ENCODE measurements at places on chromosomes 3 and 15.
A peak's percentile ranks its signal among the peaks of the same experiment; 100 is the strongest.

- no peak for DNase-seq
Observed at GRCh38 chr3:66666362-66666761, 165.5 kb upstream of the LRIG1 start.

DNA sequence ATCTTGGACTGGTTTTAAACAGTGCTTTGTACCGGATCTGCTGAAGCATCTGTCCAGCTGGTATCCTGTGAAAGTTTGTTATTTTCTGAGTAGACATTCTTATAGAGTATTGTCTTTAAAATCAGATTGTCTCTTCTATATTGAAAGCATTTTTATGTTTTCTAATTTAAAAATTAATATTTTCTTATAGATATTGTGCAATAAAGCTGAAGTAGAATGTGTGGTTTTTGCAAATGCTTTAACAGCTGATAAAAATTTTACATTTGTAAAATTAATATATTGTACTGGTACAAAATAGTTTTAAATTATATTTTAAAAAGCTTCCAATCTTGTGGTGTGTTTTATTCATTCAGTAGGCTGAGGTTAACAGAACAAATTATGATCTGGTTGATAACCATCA, 31.9 kb downstream of the SGO1 start:
- DNase-seq = no peak

DNA sequence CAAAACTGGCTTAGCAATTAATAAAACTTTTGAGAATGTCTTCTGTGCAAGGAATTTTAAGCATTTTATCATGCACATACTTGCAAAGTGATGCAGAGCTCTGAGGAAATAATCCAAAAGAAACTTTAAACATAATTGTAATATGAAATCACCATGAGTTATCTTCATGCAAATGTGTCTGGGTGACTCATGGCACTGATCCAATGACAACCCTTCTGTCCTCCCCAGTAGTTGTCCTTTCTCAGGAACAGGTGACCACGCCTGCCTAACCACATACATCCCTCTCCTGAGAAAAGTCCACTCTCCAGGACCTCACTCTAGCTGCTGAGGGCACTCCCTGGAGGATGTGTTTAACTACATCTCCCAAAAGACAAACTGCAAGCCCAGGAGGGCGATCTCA, 530.6 kb upstream of the IL12A start:
- DNase-seq = no peak

GRCh38 chr3:44419923-44420650, 57.4 kb downstream of the ZNF445 start:
- no peak for DNase-seq

GRCh38 chr3:187828579-187829452, 83.5 kb upstream of the BCL6 start:
- DNase-seq = no peak

- DNase-seq = no peak
Observed at GRCh38 chr15:33044598-33044997, 149.9 kb downstream of the FMN1 start.

- DNase-seq = no peak
Observed at GRCh38 chr3:86379280-86379679, 611.7 kb downstream of the VGLL3 start.

DNA sequence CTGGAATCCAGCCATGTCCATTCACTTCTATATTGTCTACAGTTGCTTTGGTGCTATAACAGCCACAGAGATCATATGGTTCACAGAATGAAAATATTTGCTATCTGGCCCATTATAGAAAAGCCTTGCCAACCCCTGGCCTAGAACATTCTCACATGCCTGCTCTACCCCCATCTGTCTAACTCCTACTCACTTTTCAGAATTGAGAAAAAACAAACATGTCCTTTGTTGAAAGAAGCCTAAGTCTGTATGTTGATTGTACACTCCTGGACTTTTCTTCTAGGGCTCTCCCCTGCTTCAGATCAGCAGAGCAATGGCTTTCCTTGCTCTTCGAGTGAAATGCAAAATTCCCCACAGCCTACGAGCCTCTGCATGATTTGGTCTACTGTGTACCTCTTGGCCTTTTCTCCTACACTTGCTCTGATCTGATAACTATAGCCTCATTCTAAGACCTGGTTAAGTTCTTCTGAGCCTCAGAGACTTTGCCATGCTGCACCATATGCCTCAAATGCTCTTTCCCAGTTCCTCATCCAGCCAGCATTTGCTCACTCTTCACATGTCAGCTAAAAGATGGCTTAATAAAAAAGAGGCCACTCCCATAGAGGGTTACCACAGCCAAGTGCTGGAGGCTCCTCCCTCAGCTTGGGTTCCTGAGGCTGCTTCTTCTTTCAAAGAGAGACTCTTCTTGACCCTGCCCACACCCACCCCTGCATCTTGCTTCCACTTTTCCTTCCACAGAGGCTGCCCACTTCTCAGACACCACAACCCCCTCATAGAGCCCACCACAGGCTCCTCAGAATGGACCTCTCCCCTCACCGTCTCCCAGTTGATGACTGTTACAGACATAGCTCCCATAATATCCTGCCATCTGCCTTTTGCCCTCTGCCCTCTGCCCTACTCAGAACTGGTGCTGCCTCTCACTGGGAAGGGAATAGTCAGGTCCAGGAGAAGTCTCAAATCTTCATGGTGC, 22.9 kb upstream of the DCLK3 start:
- peak; percentile 56 for DNase-seq

- DNase-seq = peak; percentile 2
Observed at GRCh38 chr3:21330293-21330692, 420.7 kb downstream of the ZNF385D start.

DNA sequence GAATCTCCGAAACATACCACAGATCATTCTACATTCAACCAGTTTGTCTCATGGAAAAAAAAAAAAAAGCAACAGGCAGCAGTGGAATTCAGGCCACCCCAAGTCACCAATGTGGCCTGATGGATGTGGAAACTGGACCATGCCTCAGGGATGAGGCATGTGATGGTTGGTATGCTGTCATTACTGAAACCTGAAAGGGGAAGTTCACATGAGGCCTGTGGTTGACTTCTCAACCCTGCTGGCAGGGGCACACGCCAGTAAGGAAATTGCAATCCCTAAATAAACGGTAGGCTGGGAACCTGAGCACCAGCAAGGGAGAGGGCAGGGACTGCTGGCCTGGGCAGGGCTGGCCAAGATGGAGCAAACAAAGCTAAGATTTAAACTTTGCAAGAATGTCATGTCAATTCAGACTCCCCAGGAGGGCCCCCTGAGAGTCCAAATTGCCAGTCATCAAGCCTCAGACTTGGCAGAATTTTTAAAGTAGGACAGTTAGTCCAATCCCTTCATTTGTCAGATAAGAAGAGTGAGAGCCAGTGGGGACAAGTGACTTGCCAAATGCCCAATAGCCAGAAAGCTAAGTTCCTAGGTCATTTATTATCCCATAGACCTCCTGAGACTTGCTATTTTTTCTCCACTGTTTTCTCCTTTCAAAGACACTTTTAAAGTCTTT, 310.4 kb downstream of the ERC2 start:
- peak; percentile 90 for DNase-seq

DNA sequence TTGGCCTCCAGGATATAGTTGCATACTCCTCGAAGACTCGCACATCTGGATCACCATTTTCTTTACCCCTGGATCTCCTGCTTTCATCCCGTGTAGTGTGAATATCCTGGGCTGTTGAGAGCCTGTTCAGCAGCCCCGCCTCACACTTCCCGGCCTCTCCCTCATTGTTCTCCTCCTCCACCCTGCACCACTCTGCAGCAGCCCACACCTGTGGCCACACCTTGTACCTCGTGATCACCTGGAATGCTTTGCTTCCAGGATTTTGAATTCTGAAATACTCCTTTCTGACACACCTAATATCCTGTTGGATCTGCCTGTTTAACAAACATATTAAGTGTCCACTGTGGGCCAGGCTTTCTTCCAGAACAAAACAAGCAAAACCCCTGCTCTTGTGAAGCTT, 14.4 kb downstream of the ABHD17C start:
- DNase-seq = no peak

- no peak for DNase-seq
Observed at GRCh38 chr3:133361435-133361834, 38.4 kb upstream of the BFSP2 start.

DNA sequence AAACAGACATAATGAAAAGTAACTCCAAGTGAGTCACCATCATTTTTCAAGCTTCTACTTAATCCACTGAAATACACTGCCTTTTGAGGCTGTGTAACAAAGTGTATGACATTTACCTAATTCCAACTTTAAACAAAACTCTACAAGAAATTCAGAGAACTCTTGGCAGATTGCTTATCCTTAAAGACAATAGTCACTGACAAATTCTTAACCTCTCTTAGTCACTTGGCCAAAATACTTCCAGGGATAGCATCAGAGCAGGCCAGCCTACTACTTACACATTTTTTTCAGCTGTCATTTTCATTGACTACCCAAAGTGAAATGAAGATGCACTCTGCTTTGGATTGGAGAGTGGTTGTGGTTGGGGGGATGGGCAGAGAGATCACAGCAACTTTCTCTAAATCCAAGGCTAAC, 3.6 kb downstream of the WWTR1 start:
- DNase-seq = no peak

- no peak for DNase-seq
Observed at GRCh38 chr15:26013981-26014380, 150.9 kb upstream of the ATP10A start.

GRCh38 chr15:97443101-97443500, 517.4 kb upstream of the ARRDC4 start:
- no peak for DNase-seq

- DNase-seq = no peak
Observed at GRCh38 chr3:101972430-101973162, 123.3 kb downstream of the NFKBIZ start.

DNA sequence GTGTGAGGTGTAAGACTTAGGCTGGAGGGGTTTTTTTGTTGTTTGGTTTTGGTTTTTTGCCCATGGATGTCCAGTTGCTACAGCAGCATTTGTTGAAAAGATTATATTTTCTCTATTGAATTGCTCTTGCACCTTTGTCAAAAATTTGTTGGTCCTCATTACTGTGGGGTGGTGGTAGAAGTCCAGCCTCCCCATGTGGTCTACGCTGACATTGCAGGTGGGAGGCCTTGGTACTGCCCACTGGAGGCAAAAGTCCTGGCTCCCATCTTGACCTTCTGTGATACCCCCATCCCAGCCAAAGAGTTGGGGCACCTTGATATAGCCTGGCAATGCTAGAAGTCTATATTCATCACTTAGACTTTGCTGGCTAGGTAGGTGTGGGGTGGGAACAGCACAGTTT, 5.4 kb upstream of the RAB6B start:
- DNase-seq = peak; percentile 45

DNA sequence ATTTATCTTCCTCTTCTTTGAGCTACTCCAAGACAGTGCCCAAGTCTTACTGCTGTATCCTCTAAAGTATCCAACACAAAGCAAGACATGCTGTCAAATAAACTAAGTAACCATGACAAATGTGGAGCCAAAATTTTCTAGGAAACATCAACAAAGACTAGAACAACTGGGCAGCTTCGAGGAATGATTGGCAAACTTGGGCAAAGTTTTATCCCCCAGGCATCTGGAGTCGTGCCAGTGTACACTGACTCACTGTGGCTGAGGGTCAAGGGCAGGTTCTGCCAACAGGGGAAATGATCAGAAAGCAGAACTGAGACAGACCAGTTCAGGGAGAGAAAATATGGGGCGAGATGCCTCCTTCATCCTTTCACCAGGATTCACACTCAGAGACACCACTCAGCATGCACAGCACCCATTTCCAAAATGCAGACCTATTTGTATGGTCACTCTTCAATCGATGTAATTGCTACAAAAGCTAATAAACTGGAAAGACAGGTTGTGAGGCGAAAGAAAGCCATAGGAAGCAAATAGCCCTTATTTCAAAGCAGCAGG, 65.8 kb downstream of the MB21D2 start:
- peak; percentile 39 for DNase-seq

GRCh38 chr3:194301730-194302129, 49.4 kb downstream of the CPN2 start:
- peak; percentile 32 for DNase-seq

- no peak for DNase-seq
Observed at GRCh38 chr15:74621546-74621920, 5.9 kb downstream of the CLK3 start.

DNA sequence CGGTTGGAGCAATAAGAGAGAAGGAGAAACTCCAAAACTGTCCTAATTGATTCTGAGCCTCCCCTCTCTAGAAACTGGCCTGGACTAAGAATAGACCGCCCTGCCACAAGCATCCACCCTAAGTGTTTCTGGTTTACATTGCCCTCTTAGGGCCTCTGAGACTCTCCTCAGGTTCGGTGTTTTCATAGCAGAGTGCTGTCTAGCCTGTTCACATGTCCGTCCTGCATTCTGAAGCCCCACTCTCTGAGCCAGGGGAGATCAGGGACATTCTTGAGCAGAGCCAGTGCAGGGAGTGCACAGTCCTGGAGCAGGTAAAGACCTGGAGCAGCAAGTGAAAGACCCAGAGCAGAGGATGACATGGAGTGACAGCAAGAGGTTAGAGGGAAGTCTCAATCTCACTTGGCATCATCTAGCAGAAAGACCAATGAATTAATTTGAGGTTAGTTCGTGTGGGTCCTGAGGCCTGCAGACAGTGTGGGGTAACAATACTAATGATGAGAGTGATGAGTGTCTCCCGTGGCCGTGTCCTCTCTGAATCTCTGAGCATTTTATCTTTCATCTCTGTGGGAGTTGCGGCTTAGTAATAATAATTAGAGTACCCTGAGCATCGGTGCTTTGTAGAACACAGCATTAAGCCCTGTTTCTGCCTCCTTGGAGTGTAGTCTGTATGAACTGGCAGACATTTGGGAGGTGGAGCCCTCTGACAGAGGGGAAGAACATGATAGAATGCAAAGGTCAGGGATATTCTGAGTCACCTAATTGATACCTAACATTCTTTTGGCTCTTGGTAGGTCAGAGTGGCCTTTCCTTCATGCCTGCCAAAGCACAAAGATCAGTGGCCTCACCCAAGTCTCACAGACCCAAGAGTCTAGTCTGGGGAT, 24.6 kb downstream of the MAPKBP1 start:
- DNase-seq = no peak

DNA sequence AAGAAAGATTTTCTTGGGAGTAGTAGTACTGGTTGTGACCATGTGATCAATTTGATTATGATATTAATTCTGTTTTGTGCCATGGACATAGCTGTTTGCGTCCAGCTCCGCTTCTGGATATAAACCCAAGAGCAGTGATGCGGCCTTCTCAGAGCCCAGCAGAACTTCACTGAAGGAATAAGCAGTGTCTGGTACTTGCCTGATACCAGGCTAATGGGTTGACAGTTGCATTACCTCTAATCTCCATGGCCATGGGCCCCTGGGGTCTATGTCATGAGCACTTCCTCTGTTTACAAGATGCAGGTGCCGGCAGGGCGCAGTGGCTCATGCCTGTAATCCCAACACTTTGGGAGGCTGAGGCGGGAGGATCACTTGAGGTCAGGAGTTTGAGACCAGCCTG, 36.3 kb upstream of the RAB6B start:
- no peak for DNase-seq

DNA sequence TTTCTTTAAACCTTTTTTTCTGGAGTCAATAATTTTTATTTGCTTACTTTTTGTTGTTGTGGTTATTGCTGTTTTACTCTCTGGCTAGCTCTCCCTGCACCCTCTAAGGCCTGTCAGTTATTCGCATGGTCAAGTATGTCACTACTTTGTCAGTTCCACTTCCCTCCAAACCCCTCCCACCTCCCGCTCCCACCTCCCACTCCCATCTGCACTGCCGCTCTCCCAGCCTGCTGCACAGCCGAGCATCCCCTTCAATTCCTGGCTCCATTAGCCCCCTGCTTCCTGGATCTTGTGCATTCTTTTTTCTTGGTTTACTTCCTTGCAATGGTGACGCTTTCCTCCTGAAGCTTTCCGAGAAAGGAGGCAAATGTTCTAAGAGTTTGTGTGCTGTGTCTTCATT, 218.0 kb downstream of the XXYLT1 start:
- no peak for DNase-seq

All from NB4 (cell line).